ENCODE measurements at places on chromosomes 7 and 10.

- no peak for DNase-seq
Measured at GRCh38 chr7:41584746-41585145, 118.1 kb downstream of the INHBA start.

GRCh38 chr7:27161721-27162560 is 3.4 kb downstream of the HOXA9 start:
- no peak for DNase-seq

- no peak for DNase-seq
Measured at GRCh38 chr10:125158275-125158600, 2.1 kb downstream of the CTBP2 start.

- DNase-seq, result no peak
Measured at GRCh38 chr10:1425879-1426278, 311.4 kb downstream of the ADARB2 start.

DNA sequence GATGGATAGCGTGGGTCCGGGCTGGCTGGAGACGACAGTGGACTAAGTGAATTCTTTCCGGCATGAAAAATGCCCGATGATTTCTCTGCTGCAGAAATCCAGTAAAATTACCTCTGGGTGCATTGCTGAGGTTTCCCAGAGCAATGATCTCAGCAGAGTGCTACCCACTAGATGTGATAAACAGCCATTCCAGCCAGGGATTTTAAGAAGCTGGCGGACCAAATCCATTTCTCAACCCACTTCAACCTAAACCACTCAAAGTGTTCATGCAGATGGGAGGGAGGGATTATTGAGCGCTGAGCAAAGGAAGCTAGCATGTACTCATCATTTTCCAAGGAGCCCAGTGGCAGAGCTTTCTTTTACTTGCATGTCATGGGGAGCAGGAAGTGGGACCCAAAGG is 116.7 kb downstream of the PRKCQ start:
- DNase-seq, result no peak

DNA sequence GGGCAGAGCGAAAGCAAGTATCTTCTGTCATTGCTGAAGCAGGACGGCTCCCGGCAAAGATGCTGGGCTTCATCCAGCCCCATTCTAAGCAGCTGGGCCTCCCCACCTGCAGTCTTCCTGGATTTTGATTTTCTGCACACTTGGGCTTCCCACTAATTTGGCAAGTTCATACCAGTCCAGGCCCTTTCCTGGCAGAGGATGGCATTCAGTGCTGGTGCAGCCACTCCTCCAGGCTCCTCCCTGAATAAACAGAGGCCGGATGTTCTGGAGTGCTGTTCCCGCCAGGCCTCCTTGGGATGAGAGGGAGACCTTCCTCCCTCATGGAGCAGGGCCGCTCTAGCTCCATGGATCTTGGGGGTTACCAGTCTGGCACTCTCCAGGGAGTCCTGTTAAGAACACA is 3.4 kb downstream of the BAG3 start:
- DNase-seq, result no peak

- no peak for DNase-seq
Measured at GRCh38 chr7:2120841-2121830, 111.6 kb downstream of the MAD1L1 start.

DNA sequence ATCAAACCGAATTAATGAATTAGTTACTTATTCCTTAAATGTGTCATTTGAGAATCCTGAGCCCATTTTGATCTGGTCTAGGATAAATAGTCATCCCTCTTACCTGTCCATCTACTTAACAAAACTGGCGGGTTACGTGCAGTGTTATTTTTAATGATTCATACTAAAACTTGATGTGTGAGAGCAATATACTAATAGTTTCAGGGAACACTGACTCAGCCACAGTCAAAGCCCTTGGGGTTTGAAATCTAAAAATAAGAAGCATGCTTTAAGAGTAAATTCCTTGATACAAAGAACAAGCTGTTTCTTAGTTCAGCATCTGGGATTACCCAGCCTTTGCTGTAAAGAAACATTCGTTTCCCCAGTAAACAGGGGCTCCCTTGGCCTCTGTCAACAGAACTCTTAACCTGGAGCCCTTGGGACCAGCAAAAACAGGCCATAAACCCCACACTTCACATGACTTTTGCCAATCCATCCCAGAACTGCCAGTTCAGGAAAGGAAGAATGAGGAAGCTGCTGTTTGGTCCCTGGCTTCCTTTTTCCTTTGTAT is 370.6 kb upstream of the IGFBP3 start:
- no peak for DNase-seq

GRCh38 chr10:45419676-45420025 is 45.6 kb downstream of the ALOX5 start:
- no peak for DNase-seq

DNA sequence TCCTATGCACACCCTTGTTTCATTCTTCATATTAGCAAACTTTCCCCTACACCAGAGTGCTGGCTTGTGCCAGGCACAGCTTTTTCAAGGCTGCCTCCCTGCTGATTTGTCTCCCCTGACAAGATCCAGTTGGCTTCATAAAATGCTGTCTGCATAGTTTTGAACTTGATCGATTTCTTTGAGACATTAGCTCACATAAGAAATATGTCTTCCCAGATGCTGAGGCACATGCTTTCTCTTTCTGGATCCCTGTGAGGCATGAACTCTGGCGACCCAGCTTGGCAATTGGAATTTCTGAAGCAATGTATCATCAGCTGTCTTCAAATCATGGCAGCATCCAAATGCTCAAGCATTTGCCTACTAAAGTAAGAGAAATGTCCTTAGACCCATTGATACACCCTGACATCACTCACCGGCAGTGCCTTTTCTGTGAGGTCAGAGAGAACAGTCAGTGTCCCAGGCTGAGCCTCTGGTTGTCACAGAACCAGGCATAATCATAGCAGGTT is 616.4 kb upstream of the GHITM start:
- no peak for DNase-seq

Data from pulmonary artery endothelial cell (primary cell).